ENCODE measurements at places on chromosomes 11 and 22.

GRCh38 chr22:19065929-19066328 is 56.3 kb downstream of the DGCR2 start:
- H3K4me1 ChIP-seq, result no peaks in the 10 kb centered on the region
- DNase-seq, result no peak
- peaks cover 21% of the 10 kb centered on the region for H3K36me3 ChIP-seq
- no peak overlapping the region for H3K27ac ChIP-seq
- no peaks in the 10 kb centered on the region for H3K27me3 ChIP-seq

DNA sequence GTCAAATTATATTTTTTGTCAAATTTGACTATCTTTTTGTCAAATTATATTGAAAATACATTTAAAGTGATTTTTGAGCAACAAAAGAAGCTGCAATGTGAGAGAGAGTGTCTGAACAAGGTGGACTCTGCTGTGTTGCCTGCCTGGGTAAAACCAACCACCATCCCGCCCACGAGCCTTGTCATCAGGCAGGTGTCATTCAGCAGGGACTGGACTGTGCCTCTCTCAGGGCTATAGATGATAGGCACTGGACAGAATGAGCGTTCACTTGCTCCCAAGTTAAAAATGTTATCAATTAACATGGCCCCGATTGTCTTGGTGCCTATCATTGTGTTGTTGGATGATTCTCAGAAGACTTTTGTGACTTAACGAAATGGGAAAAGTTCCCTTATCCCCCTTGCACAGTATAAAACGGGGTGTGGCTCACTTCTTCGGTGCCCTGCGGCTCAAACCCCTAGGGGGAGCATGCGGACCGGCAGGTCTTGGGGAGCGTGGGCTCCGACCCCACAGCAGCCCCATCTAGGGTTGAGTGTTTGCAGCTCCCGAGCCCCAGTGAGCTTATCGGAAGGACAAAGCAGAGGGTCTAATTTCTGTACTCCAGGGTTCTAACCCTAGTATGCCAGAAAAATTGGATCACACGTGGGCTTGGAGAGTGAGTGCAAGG is 1.7 kb downstream of the APOL5 start:
- H3K27me3 ChIP-seq, result no peaks in the 10 kb centered on the region
- H3K4me3 ChIP-seq, result no peak overlapping the region
- H3K4me1 ChIP-seq, result no peaks in the 10 kb centered on the region
- H3K27ac ChIP-seq, result no peak overlapping the region

GRCh38 chr22:22109693-22110466 is 127.3 kb upstream of the TOP3B start:
- H3K36me3 ChIP-seq, result no peaks in the 10 kb centered on the region
- no peaks in the 10 kb centered on the region for H3K4me1 ChIP-seq
- H3K27me3 ChIP-seq, result no peaks in the 10 kb centered on the region
- H3K27ac ChIP-seq, result no peak overlapping the region

GRCh38 chr11:114820621-114821020 is 142.3 kb downstream of the NXPE2 start:
- DNase-seq, result no peak
- no peaks in the 10 kb centered on the region for H3K4me1 ChIP-seq
- H3K36me3 ChIP-seq, result no peaks in the 10 kb centered on the region
- peaks cover 20% of the 10 kb centered on the region for H3K27me3 ChIP-seq

All from common myeloid progenitor, CD34-positive (primary cell).